Frontal cortex (tissue), 4 donors: ENCODE measurements at places on chromosomes 16 and 17.

GRCh38 chr17:7647018-7647417, 3.7 kb upstream of the ATP1B2 start:
- DNase-seq: no peak

DNA sequence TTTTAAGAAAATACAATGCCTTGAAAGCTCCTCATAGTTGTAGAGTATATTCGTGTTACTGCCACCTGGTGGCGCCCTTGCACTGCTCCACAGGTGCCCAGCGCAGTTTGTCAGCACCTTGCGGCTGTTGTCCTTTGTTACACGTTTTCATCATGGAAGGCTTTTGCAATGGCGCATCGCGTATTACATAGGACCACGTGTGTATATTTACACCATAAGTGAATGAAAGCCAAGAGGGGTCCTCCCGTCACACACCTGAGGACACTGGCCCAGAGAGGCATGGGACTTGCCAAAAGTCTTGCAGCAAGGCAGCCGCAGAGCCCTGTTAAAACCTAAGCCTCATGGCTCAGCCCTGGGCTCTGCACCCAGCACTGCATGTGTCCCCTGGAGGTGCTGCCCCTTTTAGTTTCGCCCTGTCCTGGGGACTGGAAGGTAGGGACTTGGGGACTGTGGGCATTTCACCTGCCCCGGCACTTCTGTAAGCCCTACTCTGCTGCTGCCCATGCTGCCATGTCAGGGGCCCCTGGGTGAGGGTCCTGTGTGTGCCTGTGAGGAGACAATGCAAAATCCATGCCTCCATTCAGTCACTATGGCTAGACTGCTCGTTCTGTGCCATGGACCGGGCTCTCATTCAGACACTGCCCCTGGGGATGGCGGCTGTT, 24.3 kb downstream of the POLR3E start:
- DNase-seq: peak; percentile 78

GRCh38 chr17:31297090-31297489, at the start of gene OMG:
TSS of gene OMG (minus strand) at chr17:31297239. CDS start at chr17:31296331, 908 bp downstream.
- no peak for DNase-seq

DNA sequence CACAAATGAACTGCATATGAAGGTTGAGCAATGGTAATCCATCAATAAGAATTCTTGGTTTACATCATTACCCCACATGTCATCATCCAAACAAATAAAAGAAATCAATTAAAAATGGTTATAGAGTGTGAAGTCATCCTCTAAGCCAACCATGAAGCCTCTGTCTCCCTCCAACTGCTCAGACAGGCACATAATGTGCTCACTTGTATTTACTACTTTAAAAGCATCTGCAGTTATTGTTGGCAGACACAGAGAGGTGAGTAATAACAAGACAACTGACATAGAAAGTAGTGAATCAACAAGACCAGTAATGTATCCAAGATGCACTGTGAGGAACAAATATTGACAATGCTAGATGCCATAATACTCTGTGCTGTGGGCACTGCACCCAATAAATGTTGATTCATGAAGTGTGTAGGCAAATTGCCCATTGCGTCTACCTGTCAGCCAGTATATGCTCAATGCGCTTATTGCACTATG, 20.0 kb downstream of the ADAMTS18 start:
- no peak for DNase-seq

GRCh38 chr16:80274576-80275191, 266.1 kb upstream of the DYNLRB2 start:
- DNase-seq: no peak

DNA sequence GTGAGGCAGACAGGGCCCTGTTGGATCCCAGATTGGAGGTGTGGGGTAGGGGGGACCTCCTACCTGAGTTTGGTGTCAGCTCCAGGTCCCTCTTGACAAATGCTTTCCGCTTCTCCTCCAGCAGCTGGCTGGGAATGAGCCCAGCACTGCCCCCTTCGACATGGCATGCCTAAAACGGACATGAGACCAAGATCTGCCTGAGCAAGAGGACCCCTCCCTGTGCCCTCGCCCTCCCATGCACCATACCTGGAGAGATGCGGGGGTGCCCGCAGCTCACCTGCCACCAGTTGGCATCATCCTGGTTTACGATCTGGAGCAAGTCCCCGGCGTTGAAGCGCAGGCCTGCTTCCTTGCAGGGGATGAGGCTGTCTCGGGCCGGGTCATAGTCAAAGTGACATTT, 26.2 kb downstream of the MPP2 start:
- DNase-seq: no peak

DNA sequence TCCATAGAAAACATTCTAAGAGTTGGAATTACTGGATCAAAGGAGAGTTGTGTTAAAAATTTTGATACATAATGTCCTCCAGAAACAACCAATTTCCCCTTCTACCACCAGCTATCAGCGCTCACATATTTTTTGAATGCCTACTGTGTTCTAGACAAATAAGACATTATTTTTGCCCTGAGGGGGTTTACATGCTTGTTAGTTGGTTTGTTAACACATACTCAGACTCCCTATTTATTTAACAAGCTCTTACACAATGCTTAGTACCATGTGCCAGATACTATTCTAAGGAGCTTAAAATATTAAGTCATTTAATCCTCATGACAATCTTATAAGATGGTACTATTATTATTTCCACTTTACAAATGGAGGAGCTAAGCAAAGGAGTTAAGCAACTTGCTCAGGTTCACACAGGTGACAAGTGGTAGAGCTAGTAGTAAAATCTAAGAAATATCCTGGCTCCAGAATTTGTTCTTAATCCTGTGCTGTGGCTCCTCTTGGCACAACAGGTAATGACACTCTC, 194.2 kb downstream of the UTP18 start:
- no peak for DNase-seq

DNA sequence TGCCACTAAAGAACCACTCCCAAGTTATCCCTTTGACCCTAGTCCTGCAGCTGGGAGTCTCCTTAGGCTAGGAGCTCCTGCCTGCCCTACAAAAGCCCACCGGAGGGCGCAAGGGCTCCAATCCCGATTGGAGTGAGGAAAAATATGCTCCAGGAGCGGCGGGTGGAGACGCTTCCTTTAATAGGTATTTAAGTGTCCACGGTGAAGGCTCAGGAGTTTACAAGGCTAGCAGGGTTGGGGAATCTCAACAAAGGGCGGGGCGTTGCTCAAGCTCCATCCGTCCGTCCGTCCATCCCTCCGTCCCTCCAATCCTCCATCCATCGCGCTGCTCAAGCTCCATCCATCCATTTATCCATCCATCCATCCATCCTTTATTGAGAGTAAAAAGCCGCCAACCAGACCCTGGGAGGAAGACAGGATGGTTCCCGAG, 556 bp upstream of the SPNS1 start:
- DNase-seq: peak; percentile 54

- DNase-seq: no peak
Measured at GRCh38 chr16:19753815-19754643, 36.0 kb downstream of the IQCK start.

- DNase-seq: no peak
Measured at GRCh38 chr16:27892879-27893278, 170.6 kb downstream of the GSG1L start.
